ENCODE measurements at places on chromosomes 3 and 15. TPM values are rescaled to one million over a fixed set of nuclear protein-coding genes. Genes with fewer than 3 reads are reported as not detected.
A peak's percentile ranks its signal among the peaks of the same experiment; 100 is the strongest.

DNA sequence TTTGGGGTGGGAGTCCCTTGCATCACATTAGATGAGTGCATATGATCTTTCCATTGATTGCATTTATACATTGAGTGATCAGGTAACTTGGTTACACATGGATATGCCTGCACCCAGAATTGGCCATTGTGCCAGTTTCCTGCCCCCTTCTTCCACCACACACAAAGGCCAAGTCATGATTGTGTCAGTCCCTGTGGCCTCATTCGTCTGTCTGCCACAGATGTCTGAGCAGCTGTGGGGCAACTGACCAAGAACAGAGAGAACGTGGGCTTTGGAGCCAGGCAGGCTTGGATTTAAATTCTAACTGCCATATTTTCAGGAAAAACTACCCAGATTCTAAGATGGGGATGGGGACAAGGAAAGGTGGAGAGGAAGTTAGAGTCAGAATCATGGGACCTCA, 27.0 kb downstream of the CCNL1 start:
- no peak for DNase-seq

DNA sequence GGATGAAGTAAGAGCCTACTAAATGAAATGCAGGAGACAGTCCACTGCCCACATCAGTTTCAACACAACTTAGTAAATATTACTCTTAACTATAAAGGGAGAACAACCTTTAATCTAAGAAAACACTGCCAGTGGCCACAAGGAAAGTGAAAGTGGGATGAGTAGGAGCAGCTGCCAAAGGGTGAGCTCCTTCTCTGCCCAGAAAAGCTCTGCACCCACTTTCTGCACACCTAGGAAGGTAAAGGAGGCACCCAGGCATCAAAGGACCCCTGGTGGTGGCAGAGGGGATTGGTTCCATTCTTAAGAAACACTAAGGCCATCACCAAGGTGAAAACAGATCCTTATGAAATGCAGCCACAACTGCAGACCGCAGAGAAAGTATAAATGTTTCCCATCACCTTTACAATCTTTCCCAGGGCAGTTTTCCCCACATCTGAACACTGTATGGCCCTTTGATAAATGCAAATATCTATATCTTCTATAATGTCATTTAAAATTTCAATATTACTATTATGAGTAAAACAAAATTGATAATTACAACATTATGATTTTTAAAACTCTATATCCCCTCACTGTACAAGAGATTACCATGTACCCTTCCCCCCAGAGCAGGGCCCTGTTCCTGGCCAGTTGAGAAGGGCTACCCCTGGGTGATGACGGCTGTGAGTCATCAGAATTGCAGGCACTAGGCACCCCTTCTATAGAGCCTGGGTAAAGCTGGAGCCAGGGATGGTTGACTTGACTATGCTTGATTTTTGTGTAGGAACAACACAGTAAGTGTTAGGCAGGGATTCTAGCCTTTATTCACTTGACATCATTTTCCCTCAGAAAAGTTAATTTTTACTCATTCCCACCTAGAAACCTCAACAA, 92.0 kb downstream of the SNRK start:
- peak; percentile 63 for DNase-seq

Gene VWA5B2
- not detected for total RNA-seq

DNA sequence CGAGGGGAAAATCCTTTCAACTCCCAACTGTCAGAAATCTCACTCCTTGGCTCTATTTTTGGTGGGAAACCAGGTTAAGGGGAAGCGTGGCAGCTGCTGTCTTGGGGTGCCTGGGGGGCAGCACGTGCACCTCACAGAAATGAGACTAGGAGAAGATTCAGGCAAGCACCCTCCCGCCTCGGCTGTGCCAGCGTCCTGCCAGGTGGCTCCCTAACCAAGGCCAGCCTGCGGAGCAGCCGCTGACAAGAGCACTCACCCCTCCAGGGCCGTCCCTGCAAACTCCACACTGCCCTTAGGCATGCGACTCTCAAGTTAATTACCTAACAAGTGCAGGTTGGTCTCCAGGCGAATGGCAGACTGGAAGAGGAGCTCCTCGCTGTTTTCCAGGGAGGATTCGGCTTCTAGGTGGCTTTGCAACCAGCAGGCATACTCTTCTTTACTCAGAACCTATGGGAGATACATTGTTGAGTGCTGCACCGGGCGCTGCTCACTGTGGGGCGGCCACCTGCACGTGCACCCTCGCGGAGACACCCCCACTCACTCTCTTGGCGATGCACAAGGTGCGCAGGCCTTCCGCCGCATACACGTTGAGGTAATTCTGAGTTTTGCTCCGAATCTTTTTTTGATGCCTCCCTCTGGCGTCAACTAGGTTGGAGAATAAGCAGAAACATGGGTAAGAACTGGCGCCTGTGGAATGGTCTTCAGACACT, 155.3 kb downstream of the ATP10A start:
- no peak for DNase-seq

DNA sequence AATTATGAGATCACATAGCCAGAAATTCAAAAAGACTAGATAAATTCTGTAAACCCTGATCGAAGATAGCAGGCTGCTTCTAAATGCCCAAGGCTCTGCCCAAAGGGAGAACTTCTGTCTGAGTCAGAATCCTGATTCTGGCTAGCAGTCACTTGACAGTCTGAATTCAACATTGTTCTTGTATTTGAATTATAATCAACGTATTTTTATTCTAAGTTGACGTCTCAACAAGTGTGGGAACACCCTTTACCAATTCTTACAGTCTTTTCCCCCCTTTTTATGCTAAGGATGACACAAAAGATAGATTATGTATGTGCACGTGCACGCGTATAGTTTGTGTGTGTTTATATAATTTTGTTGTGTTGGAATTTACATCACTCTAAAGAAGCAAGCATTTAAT, 552.8 kb downstream of the NAALADL2 start:
- DNase-seq = no peak

DNA sequence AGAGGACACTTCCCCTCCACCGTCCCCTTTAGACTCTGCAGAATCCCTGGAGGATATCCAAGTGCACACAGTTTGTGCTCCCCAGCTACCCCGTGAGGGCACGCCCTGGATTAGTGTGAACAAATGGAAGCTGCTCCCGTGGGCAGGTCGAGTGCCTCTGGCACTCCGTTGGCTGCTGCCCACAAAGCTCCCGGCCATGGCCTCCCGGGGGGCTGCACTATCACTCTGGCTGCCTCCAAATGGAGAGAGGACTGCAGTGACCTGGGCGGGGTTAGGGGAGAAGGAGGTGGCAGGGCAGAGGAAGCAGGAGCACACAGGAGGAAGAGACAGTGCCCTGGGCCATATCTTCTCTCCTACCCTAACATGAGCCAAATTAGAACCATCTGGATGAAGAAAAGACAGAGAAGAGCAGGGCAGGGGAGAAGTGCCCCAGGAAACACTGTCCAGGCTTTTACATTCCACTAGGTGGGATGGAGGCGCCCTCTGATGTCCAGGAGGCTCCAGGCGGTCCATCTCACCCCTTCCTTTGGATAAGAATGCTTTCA, 29.4 kb upstream of the ACAD9 start:
- peak; percentile 23 for DNase-seq

GRCh38 chr15:36256404-36256807, 323.0 kb upstream of the CDIN1 start:
- no peak for DNase-seq

- DNase-seq = no peak
Measured at GRCh38 chr3:170424879-170425278, 6.2 kb downstream of the CLDN11 start.

- no peak for DNase-seq
Measured at GRCh38 chr3:169104972-169105371, 558.5 kb downstream of the MECOM start.

DNA sequence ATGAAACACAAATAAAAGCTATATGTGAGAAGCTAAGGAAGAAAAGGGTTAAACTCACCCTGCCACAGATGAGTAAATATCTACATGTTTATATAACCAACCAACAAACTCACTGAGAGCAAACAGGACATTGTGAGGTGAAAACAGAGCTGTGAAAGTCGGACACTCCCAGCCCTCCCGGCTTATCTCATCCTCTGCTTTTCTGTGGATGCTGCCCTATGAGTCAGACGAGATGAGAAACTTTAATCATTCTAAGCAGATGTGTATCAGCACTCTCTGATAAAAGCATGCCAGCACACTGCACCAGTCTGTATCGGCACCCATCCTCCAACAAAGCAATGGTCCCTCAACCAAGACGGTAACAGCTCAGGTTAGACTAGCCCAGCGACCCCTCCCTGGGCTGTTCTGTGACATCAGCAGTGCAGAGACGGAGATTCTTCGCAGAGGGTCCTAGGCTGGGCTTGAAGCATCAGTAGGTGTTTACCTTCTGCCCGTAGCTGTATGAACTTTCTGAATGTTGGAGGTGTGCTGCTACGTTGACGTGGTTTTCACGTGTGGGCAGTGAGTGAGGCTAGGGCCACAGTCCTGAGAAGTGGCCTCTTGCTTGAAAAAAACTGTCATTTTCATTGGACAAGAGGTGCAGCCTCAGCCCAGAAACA, 119.8 kb upstream of the ALDH1A3 start:
- no peak for DNase-seq

- DNase-seq = peak; percentile 87
Measured at GRCh38 chr3:14203521-14204079, 25.0 kb downstream of the LSM3 start.

Gene HTR3E
- total RNA-seq = not detected

DNA sequence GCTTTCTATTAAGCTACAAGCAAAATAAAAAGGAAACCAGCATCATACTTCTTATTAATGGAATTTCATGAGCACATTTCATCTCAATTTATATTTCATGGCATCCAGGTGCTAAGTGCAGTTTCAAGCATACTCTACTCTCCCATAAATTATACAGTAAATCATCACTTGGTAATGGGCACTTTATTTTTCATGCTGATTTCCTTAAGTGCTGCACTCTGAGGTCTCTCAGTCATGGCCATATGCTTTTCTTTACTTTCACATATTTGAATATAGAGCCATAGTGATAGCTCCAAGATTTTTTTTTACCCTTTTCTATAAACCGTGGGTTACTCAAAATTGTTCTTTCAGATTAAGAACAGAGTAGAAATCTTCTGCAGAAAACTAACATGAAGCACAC, 1505.7 kb upstream of the CADM2 start:
- no peak for DNase-seq

- no peak for DNase-seq
Measured at GRCh38 chr3:197136744-197137143, 107.1 kb upstream of the MELTF start.

DNA sequence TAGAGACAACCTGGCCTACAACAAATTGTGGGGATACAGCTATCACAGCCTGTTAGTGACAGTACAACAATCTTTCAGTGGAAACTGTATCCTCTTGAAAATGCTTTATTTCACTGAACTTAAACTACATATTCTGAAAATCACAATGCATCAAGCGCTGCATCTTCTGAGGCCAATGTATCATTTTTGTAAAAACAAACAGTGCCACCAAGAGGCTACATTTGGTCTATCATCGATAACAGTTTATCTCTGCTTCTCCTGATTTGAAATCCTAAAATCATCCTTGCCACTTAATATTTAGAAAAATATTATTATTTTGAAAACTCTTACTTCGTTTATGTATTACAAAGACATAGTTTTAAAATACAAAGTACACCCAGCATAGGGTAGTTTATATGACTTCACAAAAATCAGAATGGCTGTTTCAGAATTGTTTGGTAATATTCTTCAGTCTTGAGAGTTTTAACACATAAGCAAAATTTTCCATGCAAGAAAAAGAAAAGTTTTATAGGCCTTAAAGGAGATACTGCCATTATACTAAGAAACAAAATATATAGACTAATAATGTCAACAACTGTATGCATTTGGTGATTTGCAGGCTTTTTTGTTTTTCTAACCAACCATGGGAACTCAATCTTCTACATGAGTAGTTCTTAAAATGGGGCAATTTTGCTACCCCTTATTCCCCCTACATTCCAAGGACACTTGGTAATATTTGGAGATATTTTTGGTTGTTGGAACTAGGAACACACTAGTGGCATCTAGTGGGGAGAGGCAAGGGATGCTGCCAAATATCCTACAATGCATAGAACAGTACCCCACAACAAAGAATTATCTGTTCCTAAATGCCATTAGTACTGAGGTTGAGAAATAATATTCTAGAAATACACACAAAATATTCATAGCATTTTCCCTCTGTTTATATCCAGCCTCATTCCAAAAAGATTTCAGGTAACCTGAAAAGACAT, 42.3 kb downstream of the WDR72 start:
- DNase-seq = peak; percentile 74

DNA sequence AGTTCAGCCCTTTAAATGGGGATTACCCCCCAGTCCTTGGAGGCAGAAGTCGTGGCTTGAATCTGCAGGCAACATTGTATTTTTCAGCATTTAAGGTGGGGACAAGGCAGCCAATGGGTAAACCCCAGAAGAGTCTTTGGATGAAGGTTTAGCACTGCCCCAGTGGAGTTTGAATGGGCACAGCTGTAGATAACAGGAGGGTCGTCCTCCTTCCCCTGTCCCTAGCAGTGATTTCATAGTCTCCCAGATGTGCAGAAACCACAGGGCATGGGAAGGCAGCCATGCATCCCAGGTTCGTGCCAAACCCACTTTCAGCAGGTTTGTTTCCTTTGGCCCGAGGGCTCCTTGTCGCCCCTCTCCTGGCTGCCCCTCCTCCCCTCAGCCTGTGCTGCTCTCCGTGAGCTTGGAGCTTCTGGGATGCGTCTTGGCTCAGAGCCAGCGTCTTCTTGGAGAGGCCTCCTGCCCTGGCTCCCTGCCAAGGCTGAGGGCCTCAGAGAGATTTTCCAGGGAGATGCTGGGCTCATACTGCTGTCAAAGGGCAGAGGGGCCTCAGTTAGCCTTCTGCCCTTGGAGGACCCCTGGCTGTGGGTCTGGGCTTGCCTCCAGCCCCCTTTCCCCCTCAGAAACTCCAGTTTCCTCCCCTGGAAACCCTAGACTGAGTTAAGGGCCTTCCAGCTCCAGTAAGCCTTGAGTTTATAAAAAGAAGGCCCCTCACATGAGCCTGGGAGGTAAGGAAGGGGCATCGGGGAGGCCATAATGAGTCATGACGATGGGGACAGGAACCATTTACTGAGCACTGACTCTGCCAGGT, 48.9 kb upstream of the POLG start:
- peak; percentile 49 for DNase-seq

- DNase-seq = peak; percentile 25
Measured at GRCh38 chr3:54951405-54951804, 23.5 kb upstream of the LRTM1 start.

- DNase-seq = no peak
Measured at GRCh38 chr3:101851072-101851770, 1.9 kb downstream of the NFKBIZ start.

Gene ROBO1
- total RNA-seq = 50.9 TPM
